Germinal center (tissue), 1 donor: ENCODE measurements at places on chromosomes 1 and 21.

GRCh38 chr1:240033406-240033805 is 58.3 kb upstream of the FMN2 start:
- no peak for DNase-seq

DNA sequence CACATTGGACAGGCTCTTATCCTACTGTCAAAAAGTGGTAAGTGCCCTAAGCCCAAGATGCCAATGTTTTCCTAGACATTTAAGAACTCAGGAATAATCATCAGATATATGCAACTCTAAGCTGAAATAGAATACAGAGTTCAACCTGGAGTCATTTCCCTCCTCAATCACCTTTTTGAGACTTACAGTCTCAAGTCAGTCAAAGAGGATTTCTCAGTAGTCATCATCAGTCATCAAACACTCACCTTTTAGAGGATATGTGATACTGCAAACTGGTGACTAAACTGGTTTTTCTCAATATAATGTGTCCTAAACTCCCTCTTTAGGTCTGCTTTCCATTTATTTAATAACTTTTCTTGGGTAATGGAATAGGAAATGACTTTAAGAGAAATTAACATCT is 145.3 kb upstream of the ADAMTS5 start:
- DNase-seq = no peak

DNA sequence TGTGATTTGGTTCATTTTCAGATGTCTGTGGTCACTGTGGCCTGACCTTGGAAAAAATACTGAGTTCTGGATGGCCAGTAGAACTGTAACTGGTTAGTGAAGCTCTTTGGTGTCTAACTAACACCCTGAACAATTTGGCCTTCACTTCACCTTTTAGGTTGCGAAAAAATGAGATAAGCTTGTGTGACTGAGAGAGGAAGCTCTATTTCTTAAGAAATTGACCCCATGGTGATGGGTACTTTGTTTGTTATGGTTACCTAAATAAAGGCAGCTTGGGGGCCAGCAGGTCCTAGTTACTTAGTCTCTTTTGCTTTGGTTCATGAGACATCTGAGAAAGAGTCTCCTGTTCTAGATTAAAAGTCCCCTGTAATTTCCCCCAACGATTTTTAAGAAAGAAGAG is 181.6 kb downstream of the ZNF326 start:
- no peak for DNase-seq

DNA sequence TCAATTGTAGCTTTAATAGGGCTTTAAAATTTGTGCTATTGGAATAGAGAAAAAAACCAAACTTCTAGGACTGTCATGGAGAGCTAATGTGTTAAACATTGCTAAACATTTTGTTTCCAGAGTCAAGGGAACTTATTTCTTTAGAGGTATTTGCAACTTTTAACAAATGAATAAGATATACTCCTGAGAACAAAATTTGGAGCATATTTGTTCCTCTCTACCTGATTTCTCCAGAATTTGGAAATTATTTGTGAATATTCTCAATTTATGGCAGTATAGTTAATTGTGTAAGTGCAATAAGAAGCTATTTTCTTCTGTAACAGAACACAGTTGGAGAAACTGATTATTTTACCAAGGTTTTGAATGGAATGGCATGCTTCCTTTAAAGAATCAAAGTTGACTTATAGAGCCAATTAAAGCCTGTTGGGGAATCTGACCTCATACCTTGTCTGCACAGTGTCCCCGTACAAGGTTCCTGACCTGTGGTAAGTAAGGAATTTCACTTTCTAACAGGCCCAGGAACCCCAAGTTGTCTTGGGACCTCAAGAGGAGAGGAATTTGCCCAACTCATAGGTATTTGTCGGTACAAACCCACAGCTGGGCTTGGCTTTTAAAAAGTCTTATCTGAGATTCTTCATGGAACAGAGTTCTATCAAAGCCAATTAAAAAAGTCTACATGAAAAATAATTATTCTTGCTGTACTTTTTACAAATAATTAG is 72.6 kb upstream of the CSF1 start:
- DNase-seq = no peak

DNA sequence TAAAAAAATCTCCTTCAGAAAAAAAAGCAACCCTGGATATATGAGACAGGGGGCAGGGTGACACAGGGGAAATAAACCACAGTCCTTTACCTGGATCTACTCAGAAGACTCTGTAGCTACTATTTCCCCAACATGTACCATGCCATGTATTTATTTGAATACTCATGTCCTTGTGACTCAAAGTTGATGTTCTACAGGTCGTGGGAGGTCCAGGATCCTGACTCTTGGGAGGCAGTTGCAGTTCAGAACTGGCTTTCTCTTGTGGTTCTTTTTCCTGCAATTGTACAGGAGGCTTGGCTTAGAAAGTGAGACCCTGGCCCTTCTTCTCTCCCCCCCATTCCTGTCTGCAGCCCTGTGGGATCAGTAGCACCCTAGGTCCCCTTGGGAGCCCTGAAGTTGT is 5.8 kb upstream of the IL24 start:
- no peak for DNase-seq

GRCh38 chr1:216020743-216021345 is 402.4 kb downstream of the USH2A start:
- DNase-seq = no peak

DNA sequence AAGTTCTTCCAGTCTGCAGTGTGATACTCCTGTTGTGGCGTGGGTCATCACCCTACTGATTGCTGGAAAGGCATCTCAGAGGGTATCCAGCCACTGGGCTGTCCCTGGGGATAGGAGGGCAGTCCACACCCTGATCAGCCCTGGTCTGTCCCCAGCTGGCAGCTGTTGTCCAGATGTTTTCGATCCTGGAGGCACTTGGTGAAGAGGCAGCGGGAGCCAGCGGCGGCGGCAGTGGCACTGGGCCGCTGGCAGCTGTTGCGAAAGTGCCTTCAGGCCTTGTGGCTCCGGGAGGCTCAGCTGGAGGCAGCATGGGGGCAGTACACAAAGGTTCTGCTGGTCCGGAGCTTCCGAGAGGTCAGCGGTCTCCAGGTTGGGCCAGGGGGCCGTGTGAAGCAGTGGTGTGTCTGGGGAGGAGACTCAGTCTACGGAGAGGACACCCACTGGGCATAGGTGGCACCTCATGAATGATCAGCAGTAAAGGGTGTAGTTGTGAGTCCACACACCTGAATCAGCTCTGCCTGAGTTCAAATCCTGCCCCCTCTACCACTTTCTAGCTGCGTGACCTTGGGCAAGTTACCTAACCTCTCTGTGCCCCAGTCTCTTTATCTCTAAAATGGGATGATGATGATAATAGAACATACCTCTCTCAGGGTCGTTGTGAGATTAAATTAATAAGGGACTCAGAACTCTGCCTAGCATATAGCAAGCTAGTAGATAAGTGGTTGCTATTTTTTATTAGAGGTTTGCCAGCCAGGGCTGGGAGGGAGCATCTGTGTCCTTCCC is 6.1 kb downstream of the C1orf167 start:
- no peak for DNase-seq

- no peak for DNase-seq
Measured at GRCh38 chr1:163875200-163875926, 553.6 kb downstream of the NUF2 start.

- no peak for DNase-seq
Measured at GRCh38 chr1:112991402-112992120, 35.6 kb upstream of the SLC16A1 start.

- DNase-seq = no peak
Measured at GRCh38 chr1:56397409-56397808, 182.0 kb downstream of the PLPP3 start.

DNA sequence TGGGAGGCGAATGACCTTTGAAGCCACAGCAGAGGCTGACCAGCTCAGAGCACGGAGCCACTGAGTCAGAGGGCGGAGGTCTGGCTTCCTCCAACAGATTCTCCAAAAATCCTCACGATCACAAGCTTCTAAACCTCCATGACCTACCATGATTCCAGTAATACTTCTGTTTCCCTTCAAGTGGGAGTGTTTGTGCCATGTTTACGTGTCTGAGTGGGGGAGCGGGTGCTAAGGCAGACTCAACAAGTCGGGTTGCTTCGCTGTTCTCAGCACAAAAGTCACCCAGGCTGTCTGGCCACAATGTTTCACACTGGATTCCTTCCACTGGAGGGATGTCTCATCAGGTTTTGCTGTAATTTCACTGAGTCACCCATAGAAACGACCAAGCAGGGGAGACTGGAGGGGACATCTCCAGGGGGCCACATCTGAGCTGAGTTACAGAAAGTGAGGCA is 86.2 kb downstream of the SLC66A1 start:
- DNase-seq = no peak

DNA sequence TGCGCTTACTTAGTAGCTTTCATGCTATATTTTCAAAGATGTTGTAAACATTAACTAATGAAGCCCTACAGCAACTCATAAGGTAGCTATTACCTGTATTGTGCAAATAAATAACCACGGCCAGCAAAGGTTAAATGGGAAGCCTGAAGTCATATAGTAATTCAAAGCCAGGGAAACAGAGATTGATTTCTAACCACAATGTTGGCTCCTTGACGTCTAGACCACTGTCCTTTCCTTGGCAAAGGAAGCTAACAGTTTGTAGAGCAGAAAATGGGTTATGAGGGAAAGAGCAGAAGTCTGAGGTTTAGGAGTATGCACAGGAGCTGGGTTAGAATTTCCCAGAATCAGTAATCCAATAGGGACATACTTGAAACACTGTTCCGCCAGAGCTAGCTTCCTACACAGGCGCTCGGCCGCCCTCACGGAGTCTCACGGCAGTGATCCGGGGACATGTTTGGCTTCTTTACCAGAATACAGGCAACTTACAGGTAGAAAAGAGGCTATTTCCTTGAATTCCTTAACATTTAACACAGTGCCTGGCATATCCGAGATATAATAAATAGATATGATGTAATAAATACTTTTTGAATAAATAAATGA is 298.8 kb upstream of the LYPLAL1 start:
- no peak for DNase-seq

- no peak for DNase-seq
Measured at GRCh38 chr1:159554696-159555095, 18.9 kb upstream of the OR10J5 start.

- DNase-seq = no peak
Measured at GRCh38 chr1:233016798-233017197, 66.4 kb downstream of the NTPCR start.

DNA sequence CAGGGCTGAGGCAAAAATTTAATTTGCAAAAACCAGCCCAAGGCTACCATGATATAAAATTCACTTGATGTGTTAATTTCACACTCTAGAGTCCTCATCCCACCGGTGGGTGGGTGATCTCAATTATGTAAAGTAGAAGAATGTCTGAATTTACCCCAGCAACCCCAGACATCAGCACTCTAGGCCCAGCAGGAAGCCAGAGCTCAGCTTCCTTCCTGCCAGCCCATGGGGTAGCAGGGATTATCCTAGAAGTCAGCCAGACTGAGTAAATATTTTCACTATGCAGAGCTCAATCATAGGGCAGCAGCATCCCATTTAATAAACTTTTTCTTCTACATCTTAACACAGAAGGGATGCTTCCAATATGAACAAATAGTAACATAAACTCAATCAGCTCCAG is 71.0 kb downstream of the SIPA1L2 start:
- no peak for DNase-seq

DNA sequence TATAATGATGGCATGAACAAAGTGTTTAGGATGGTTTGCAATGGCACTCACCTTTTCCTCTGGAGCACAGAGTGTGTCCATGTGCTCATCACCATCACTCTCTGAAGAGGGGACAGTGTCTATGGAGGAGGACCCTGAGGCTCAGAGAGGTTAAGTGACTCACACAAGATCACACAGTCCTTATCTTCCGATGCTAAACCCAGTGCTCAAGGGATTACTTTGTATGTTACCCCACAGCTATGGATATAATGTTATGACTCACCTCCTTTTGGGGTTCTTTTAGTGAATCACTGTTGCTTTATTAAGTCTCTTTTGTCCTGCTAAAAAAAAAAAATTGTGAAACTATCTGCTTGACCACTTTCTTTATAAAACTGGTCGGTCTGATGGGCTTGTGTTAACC is 67.6 kb downstream of the TENT5C start:
- DNase-seq = no peak

DNA sequence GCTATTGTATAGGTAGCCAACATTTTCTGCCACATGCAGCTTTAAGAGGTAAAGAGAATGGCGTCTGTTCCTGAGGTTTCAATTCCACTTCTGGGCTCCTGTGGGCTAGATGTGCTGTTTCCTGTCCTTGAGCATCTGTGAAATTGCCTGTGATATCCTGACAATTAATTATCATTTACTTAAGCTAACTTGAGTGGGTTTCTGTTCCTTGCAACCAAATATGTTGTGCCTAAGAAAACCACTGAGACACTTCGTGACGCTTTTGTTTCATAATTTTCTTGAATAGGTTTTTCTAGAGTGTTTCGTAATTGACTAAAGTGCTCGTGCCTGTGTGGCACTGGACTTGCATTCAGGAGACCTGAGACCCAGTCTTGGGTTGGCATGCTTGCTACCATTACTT is 127.3 kb upstream of the POU3F1 start:
- peak; percentile 39 for DNase-seq

- no peak for DNase-seq
Measured at GRCh38 chr1:94672934-94673333, 131.4 kb upstream of the F3 start.

DNA sequence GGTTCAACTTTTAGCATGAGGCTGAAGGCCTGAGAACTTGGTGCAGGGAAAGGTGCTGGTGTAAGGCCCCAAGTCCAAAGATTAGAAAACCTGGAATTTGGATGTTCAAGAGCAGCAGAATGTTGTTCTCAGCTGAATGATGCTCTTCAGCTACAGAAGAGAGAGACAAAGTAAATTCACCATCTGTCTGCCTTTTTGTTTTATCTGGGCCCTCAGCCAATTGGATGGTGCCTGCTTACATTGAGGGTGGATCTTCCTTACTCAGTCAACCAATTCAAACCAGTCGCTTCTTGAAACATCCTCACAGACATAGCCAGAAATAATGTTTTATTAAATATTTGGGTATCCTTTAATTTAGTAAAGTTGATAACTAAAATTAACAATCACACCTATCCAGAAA is 748.2 kb upstream of the ADAMTS5 start:
- DNase-seq = no peak

DNA sequence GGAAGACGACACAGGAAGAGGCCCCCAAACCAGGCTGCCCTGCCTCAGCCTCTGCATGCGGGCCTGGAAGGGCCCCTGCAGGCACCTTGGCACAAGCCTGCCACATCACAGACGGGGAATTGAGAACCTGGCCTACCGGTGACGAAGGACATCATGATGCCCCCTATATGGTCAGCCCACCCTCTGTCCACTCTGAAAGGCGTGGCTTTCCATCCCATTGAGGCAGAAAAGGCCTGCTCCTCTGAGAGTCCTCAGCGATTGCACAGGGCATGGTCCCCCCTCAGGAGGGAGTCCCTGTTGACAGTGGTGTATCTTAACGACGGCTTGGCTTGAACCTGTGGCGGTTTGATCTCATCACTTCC is 11.4 kb downstream of the KRTAP10-1 start:
- no peak for DNase-seq

DNA sequence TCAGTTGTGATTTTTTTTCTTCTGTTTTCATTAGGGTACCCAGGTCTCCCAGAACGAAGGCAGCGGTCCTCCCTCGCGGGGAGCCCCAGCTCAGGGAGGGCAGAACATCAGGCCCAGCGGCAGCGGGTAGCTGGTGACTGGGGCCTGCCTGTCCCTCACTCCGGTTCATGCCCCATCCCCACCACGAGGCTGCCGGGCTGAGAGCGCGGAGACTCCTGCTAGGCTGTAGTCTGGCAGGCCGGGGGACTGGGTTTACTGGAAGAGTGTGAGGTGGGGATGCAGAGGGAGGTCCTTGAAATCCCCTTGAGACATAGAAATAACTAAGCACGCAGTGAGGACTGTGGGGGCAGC is 10.5 kb downstream of the BRINP2 start:
- DNase-seq = no peak

GRCh38 chr1:23466423-23466989 is 17.5 kb downstream of the ASAP3 start:
- DNase-seq = no peak
